ENCODE measurements at places on chromosomes 2 and 18.

DNA sequence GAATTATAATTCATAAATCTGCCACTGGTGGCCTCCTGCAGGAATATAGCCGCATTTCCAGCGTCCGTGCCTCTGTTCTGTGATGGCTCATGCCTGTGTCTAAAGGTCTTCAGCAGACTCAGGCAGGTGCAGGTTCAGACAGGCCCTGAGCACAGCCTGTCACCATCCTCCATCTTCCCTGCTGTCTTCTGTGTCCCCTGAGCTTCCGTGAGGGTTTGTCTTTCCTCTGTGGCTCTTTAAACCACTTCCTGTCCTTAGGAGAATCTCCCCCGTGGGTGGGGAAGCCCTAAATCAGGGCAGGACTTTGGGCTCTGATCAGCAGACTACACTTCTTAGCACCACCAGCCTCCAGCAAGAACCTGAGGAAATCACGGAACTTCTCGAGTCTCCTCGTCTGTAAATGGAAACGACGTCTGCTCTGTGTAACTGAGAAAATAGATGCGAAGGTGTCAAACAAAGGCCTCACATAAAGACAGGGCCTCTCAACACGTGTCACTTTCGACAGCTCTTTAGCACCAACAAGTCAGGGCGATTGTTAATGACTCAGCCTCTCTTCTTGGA lies 24.1 kb upstream of the NFATC1 start:
- no peak for DNase-seq

DNA sequence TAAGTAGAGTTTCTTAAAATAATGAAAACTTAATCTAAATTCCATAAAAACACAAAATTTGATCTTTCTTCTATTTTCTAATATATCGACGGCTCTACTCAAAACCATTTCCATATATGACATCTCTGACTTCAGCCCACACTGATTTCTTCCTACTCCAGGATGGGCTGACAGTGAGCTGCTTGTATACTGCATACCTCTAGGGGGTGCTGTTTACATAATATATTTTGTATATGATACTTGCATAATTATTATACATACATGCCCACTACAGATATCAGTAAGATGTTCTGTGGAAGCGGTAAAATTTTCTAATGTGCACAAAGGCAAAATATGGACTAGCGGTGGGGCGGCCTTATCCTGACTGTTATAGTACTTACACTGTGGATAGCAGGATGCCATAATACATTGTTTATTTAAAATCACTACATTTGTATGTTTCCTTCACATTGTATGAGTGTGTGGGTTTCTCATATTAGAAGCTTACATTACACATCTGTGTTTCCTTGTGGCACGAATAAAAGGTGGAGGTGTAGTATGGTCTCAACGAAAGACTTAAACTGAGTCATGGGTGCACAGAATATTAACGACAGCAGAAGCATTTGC lies 66.1 kb upstream of the NXPH2 start:
- DNase-seq = peak; percentile 73

DNA sequence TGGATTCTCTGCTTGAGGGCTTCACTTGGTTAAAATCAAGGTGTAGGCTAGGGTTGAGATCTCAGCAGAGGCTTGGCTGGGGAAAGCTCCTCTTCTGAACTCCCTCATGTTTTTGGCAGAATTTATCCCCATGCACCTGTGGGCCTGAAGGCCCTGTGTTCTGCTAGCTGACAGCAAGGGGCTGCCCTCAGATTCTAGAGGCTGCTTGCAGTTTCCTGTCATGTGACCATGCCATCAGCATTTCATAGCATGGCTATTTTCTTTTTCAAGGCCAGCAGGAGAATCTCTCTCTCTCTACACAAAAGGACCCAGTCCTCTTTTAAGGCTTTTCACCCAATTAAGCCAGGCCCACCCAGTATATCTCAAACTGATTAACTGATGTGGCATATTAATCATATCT lies 514.8 kb upstream of the HNMT start:
- no peak for DNase-seq

- DNase-seq = peak; percentile 28
Observed at GRCh38 chr2:201965550-201965949, 68.1 kb upstream of the FZD7 start.

DNA sequence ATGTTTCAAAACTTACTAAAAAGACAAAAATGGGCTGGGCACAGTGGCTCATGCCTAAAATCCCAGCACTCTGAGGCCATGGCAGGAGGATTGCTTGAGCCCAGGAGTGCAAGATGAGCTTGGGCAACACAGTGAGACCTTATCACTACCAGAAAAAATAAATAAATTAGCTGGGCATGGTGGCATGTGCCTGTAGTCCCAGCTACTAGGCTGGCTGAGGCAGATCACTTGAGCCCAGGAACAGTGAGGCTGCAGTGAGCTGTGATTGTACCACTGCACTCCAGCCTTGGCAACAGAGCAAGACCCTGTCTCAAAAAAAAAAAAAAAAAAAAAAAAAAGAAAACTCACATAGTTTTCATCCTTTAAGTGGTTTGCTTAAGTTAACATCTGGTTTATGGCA lies 6.4 kb downstream of the TSPYL6 start:
- no peak for DNase-seq
